A549 treated with GW870086 at 1 μM for 4 hours (cell line): ENCODE measurements at places on chromosomes 5 and 9. TPM values are rescaled to one million over a fixed set of nuclear protein-coding genes. Genes with fewer than 3 reads are reported as not detected.

Gene PLAC8L1
- total RNA-seq = 0.26 TPM in 1 of 5 replicates, not detected in the others

Gene TMC1
- 0.06 to 0.29 TPM (median 0.13 TPM) in 3 of 5 replicates, not detected in the others for total RNA-seq

Gene ADAMTSL1
- total RNA-seq = 0.07 to 0.10 TPM (median 0.08 TPM) in 3 of 5 replicates, not detected in the others

Gene PCDHB9
- total RNA-seq = 0.05 TPM in 1 of 5 replicates, not detected in the others

Gene FGD3
- 0.08 to 0.16 TPM (median 0.14 TPM) in 5 replicates for total RNA-seq

Gene CDH9
- not detected in 5 replicates for total RNA-seq

Gene OR1L8
- total RNA-seq = not detected in 5 replicates

Gene KYAT1
- total RNA-seq = 9.6 to 12.9 TPM (median 11.2 TPM) in 5 replicates

Gene IFNE
- 1.1 to 1.7 TPM (median 1.4 TPM) in 5 replicates for total RNA-seq

Gene ADAM19
- total RNA-seq = 9.5 to 15.2 TPM (median 12.6 TPM) in 5 replicates

Gene CNTNAP3
- 7.5 to 11.7 TPM (median 10.3 TPM) in 5 replicates for total RNA-seq

Gene CCIN
- not detected in 5 replicates for total RNA-seq

Gene MCTP1
- 7.3 to 12.2 TPM (median 10.1 TPM) in 5 replicates for total RNA-seq

Gene GNG10
- 51.5 to 71.5 TPM (median 66.2 TPM) in 5 replicates for total RNA-seq

Gene PCAT7
- 0.31 to 0.90 TPM (median 0.67 TPM) in 5 replicates for total RNA-seq

Gene MYMK
- total RNA-seq = not detected in 5 replicates
